ENCODE measurements at places on chromosomes 12 and 14.

GRCh38 chr14:52917735-52918134, 33.1 kb downstream of the FERMT2 start:
- DNase-seq = no peak

GRCh38 chr12:54725233-54725843, 77.2 kb upstream of the DCD start:
- DNase-seq = no peak

DNA sequence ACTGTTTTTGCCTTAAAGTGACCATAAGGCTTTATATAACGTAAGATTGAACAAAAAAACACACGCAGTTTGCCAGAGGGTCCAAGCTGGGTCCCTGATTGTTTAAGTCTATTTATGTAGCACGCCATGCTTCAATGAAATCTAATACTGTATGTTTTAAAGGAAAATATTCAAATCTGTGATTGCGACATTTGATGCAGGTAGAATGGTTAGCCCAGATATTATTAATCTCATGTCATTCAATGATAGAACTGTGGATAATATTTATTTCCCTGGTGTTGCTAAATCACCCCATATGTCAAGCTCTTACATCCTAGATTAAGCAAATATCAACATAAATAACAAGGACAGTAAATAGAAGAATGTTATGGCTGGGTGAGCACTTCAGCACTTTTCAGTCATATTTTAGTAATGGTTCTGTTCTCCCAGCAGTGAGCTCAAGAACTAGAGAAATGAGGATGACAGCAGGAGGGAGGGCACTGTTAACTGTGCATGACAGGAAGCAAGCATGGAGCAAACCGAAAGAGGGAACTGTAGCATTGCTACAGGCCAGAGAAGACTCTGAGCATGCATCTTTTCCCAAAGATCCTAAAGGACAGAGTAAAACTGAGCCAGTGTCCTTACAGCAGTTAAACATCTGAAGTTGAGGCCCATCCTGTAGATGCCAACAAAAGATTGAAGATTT, 465.7 kb upstream of the MGAT4C start:
- DNase-seq = no peak

DNA sequence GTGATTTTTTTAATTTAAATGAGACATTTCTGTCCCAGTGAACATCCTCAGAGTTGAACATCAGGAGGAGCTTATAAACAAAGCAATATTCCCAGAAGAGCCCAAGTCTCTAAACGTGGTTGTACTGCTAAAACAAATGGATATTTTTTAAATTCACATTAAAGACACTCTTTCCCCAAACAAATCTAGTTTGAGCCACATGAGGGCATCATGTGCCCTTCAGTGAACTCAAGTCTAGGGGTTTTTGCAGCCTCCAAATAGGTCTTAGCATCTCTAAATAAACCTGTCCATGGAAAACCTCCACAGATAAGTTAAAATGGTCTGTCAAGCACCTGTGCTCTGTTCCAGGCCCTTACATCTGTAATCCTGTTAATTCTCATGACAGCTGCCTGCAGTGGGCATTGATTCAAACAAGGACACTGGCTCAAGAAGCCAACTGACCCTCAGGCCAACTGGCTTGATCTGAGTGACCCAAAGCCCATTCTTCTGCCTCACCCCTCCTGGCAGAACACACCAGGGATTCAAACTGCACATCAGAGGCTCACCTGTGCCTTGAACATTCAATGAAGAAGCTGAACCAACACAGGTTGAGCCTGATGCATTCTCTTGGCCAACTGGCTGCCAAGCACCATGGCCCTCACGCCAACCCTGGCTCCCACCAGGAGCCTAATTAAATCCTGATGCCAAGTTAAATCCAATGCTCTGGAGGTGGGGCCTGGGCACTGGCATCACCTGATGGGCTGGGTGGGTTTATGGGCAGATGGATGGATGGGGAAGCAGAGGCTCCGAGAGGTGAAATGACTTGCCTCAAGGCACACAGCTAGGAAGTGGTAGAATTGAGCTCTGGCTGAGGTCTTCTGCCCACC, 8.6 kb downstream of the ISCU start:
- DNase-seq = no peak

GRCh38 chr14:76430017-76430416, 54.1 kb downstream of the ESRRB start:
- no peak for DNase-seq

DNA sequence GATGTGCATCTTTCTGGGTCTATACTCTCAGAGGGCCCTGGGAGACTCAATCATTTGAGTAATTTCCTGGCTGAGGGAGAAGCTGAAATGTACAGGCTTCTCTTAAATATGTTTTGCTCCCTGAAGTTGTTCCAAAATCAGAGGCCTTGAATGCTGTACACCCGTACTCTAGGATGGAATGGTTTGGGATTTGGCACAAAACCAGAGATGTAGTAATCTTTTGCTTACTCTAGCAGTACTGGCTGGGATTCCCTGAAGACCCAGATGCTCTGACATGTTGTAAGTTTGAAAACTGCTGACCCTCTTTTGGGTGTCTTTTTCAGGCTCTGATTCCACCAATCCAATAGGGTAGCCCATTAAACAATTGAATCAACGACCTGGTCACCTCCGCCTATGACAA, 10.4 kb downstream of the ACACB start:
- no peak for DNase-seq

DNA sequence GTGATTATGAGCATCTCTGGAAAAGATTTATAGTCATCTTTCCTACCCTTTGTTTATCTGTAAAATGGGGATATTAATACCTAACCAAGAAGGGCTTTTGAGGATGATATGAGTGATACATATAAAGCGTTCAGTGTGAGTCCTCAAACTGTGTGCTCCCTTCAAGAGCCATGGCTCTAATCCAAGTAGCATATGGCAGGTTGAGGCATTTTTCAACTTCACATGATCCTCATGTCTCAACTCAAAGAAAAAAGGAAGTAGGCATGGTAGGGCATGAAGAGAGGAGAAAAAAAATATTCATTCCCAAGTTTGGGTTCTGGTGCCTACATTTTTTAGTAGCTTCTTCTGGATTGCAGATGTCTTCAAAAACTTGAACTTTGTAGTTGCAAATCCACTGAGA, 286.3 kb upstream of the ATP2B1 start:
- no peak for DNase-seq

GRCh38 chr14:96538097-96538989, 36.2 kb downstream of the PAPOLA start:
- no peak for DNase-seq

- no peak for DNase-seq
Measured at GRCh38 chr12:96513681-96514080, 24.3 kb downstream of the CFAP54 start.

DNA sequence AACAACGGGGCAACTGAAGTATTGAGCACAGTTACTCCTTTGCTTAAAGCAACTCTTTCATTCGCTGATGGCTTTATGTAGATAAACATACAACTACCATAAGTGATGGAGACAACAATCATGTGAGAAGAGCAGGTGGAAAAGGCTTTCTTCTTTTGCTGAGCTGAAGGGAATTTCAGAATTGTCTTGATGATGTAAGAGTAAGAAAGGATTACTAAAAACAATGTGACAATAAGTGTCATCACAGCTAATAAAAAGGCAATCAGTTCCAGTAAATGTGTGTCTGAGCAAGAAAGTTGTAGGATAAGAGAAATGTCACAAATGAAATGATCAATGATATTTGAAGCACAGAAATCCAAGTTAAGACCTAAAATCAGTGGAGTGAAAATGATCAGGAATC, 647 bp downstream of the OR6C70 start:
- no peak for DNase-seq

GRCh38 chr12:90631591-90632212, 323.3 kb downstream of the CCER1 start:
- DNase-seq = no peak

GRCh38 chr12:100221523-100221922, 20.9 kb downstream of the ACTR6 start:
- DNase-seq = no peak

DNA sequence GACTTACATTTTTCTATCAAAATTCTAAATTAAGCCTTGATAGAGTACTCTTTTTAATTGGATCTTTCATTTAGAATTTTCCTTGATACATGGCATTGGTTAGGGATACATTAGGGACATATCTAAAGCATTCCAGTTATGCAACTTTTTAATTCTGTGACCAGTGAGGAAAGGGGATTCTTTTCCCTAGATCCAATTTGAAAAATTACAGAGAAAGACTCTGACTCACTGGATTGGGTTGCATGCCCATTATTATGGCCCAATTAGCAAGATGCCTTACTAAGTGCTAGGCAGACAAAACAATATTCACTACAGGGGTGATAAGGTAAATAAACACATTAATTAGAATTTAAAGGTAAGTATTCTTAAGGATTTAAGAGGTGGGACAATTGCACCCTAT, 5.2 kb upstream of the RAD52 start:
- no peak for DNase-seq

DNA sequence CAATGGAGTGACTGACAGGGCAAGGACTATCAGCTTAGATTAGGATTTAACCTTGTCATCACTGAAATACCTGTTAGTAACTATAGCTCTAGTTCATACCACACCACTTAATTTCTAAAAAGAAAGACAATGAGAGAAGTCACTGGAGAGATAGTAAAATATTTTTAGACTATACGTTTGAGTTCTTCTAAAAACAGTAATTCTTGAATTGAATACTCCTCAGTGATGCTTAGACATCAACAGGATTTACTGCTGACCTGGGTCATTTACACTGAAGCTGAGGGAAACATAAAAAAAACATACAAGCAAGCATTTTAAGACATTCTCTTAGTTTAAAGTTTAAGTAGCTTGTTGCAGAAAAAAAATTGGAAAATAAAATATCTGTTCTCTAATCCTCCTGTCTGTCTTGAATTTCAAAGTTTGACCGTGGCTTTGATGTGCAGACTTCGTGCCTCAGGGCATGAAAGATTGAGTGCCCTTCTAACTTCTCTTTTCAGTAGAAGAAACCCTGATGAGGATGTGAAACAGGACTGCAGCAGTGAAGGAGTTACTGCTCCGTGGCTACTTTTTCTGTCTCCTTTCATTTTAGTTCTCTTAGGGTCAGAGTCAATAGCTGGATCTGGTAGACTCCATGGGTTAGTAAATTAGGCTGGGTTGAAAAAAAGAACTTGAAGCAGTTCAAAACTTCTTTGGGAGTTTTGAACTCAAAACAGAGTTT, 172.2 kb downstream of the PTPRO start:
- DNase-seq = no peak

DNA sequence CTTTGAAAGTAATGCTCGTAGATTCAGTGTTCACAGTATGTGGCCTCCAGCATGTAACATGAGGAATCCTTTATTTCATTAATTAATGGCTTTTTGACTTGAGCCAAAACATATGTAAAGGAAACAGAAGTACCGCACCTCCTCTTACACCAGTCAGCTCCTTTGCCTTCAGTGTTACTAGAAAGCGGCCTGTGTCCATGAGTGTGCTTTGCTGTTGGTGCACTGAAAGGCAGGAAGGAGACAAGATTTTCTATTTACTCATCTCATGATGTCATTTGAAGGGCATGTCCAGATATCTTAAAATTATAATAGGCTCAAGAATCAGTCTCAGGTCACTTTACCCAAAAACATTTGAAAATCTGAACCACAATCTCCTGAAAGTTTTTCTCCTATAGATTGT, 9.9 kb upstream of the CCT2 start:
- no peak for DNase-seq

- DNase-seq = no peak
Measured at GRCh38 chr12:113889076-113889475, 77.0 kb downstream of the RBM19 start.
